ENCODE measurements at places on chromosomes 12 and 14.

- no peak for DNase-seq
Observed at GRCh38 chr14:71586131-71586897, 345.9 kb upstream of the RGS6 start.

- no peak for DNase-seq
Observed at GRCh38 chr12:43880547-43880946, 44.7 kb downstream of the TMEM117 start.

- no peak for DNase-seq
Observed at GRCh38 chr14:100142073-100143040, 17.1 kb downstream of the DEGS2 start.

- no peak for DNase-seq
Observed at GRCh38 chr12:105968025-105968424, 170.7 kb downstream of the NUAK1 start.

- DNase-seq: peak; percentile 23
Observed at GRCh38 chr12:116319233-116319897, 41.9 kb upstream of the MED13L start.

GRCh38 chr14:60300019-60300418 lies 51.0 kb downstream of the PPM1A start:
- DNase-seq: no peak

DNA sequence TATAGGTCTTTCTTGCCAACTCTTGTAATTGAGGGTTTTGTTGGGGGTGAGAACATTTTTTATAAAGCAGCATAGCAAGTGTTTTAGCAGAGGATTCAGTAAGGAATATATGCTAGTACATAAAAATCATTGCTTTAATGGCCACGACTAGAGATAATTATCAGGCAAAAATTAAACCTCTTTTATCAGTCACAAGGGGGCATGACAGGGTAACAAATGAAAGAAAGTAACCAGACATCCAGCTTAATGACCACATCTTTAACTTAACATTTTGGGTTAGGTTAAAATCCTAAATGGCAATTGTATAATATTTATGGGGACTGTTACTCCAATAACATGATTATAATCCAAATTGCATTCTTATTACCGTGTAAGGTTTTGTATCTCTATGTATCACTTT lies 119.6 kb downstream of the LRRIQ1 start:
- DNase-seq: peak; percentile 48

GRCh38 chr12:4012977-4013968 lies 140.1 kb upstream of the PARP11 start:
- DNase-seq: no peak

- DNase-seq: peak; percentile 50
Observed at GRCh38 chr14:106210650-106211049, 684.3 kb downstream of the TMEM121 start.

DNA sequence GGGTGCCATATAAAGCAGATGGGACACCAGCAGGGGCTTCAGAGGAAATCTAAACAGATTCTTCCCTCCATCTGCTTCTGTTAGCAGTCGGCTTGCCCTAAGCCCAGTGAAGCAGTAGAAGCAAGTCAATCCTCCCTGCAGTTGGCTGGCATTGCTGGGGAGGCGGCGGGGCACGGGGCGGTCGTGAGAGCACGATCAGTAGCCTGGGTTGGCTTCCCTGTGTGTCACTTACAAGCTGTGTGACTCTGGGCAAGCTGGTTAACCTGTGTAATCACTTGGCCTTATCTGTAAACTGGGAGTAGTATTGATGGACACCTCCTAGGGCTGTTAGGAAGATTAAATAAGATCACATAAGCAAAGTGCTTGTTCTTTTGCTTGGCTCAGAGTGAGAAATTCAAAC lies 19.4 kb downstream of the MYRFL start:
- no peak for DNase-seq

DNA sequence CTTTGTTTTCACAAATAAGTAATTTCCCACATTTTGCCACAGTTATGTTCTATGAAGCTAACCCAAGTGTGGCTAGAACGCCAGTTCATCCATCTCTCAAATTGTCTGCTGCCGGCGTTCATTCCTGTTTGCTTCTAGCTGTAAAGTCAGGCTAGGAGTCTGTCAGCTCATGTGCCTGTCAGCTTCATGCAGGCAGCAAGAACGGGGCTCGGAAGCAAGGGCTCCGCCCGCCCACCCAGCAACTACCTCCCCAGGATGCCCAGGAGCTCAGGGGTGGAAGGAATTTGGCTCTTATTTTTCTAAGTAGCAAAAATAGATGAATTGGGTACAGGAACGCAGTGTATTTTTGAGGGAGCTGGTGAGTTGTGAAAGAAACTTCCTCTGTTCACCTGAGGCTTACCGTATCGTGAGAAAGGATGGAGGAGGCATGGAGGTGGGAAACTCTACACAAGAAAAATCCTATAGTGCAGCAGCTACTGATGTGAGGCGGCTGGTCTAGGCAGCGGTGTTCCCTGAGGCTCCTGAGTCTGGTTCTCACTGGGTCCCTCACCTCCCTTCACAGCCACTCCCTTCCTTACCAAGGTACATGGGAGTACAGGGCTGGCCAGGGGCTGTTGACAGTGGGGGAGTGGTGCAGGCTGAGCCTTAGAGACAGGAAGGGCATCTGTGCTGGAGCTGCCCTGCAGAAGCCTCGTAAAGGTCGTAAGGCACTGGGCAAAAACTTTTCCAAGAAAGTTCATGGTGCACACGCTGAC lies 54.5 kb upstream of the AMN start:
- DNase-seq: no peak

DNA sequence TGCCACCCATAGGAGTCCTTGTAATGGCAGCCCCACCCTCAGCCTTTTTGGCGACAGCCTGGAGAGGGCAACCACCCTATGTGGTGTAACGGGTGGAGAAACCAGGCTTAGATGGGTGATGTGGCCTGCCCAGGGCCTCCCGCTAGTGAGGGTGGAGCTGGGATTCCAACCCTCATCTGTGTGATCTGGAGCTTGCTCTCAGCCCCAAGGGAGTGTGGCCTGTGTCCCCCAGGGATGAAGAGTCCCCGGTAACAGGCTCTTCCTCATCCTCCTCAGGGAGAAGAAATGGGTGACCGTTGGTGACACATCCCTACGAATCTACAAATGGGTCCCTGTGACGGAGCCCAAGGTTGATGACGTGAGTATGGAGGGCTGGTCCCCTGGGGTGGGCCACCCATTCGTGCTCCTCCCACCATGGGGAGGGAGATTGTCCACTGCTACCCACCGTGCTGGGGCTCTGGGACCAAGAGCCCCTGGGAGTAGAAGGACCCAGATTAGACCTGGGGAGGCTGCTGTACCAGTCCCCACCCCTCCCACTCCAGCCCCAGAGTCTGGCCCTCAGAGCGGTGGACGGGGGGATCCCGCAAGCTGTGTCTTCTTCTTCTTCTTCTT lies 8.8 kb downstream of the BCL7A start:
- no peak for DNase-seq

- no peak for DNase-seq
Observed at GRCh38 chr14:50109342-50109741, 7.0 kb downstream of the VCPKMT start.

- DNase-seq: no peak
Observed at GRCh38 chr12:105228494-105228893, 7.5 kb downstream of the APPL2 start.

DNA sequence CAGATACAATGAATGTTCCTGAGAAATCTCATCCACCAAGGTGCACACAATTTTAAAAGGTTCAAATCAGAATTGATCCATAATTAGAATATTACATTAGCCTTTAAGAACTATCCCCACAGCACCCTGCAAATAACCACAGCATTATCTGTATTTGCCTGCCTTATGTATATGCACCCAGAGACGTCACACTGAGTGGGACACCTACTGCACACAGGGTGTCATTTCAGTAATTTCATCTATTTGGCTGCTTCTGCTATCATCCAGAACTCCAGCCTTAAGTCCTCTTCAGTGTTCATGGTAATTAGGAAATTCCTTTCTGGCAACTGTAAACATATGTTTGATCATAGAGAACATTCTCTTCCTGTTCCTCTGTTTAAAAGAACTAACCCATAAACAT lies 298.4 kb downstream of the SYT1 start:
- DNase-seq: no peak

DNA sequence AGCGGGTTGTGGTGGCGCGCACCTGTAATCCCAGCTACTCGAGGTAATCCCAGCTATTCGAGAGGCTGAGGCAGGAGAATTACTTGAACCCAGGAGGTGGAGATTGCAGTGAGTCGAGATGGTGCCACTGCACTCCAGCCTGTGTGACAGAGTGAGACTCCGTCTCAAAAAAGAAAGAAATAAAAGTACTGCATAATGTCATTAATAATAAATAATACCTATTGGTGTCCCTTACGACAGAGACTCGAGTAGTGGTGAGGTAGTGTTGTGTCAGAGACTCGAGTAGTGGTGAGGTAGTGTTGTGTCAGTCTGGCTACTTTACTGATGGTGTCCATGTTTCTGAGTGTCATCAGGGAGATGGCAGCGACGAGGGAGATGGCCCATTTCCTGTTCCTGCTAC lies 1.3 kb downstream of the GLS2 start:
- DNase-seq: no peak

- DNase-seq: no peak
Observed at GRCh38 chr14:54775486-54776140, 127.0 kb downstream of the GCH1 start.

DNA sequence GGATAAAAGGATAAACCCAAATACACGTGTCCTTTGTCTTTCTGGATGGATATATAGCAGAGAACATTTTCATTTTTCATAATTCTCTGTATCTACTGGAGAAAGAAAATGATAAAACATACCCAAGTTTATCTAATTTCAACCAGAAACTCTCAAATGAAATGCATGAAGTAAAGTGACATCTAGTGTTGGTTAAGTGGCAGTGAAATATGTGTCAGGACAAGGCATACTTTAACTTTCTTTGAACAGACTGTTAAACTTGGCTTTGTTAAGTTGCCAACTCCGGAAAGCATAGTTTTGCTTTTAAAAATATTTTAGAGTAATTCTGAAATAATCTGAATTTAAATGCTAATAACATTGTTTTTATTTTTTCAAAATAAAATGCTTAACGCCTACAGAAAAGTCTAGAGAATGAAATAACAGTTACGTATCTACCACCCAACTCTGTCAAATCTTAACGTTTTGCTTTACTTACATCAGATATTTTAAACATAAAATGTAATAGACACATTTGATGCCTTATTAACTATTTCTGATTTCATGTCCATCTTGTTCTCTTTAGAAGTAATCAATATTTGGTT lies 25.2 kb upstream of the NTN4 start:
- peak; percentile 70 for DNase-seq

DNA sequence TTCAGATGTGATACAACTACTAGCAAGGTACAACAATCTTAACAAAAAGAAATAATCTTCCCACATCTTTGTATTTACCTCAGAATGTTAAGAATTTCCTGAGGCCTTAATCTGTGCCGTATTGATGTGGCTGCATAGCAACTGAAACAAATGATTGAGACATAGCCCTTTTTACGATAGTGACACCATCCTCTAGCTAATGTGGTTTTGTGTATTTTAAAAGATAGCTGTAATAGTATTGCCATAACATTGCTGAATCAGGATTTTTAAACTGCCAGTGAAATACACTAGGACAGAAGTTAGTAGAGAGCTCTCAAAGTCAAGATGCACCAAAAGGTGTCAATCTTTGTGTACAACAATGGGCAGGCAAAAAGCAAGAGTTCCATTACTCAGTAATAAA lies 11.9 kb downstream of the NPAS3 start:
- no peak for DNase-seq

DNA sequence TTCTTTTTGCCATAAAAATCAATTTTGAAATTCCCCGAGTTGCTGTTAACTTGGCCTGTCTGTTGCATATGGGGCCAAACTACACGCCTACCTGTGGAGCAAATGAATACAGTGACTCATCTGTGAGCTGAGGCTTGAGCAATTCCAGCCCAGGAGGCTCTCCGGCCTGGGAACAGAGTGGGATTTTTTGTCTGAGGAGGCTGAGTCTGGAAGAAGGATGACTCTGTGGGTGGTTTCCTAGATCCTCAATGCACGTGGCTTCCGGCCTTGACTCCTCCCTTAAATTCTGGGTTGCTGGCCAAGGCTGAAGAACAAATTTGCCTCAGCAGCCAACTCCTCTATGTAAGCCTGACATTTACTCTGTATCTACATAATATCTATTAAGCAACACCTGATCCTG lies 124.1 kb downstream of the SSPN start:
- no peak for DNase-seq

GRCh38 chr12:54349036-54349435 lies 15.2 kb downstream of the GPR84 start:
- no peak for DNase-seq

GRCh38 chr12:73678335-73678734 lies 859.3 kb upstream of the ATXN7L3B start:
- DNase-seq: no peak

- no peak for DNase-seq
Observed at GRCh38 chr12:40701756-40702155, 9.5 kb downstream of the CNTN1 start.

DNA sequence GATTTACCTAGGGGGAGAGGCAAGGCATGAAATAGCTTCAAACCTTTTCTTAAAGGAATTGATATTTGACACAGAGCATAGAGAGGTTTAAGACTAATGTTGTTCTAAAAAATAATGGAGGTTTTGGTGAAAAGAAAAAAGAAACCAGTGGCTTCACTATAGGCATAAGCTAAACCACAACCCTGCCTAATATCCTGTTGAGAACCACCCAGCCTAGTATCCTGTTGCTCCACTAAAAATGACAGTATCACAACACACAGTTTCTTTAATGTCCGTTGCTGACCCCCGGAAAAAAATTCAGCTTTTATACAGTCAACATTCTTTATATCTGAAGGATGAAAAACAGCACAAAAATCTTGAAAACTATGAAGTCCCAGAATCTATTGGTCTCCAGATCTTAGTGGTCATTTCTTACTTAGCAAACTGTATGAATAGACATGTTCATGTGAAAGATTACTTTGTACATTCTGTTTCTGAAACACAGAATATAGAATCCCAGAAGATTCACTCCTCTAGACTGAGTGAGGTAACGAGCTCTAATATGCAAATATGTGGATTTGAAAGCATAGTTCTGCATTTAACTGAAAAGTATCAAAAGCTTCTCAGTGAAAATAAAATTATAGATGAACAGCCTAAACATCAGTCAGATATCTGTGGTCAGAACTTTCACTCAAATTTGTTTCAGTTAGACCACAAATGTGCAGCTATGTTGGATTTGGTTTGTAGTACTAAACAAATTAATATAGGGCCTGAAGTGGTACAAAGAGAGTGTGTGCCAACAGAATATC lies 40.5 kb downstream of the GALC start:
- peak; percentile 28 for DNase-seq

DNA sequence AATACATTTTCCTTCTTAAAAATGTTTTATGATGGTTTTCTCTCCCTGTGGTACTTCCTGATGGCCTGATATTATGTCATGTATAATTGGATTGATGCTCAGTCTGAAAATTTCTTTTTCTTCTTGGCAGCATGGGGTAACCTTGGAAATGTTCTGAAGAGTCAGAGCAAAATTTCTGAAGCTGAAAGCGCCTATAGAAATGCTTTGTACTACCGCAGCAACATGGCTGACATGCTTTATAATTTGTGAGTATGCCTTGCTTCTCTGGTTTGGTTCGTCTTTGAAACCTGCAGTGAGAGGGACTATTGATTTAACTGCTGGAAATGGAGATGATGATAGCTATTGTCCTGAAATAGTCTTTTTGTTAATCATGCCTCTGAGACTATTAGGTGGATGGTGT lies 243.6 kb downstream of the TMTC2 start:
- no peak for DNase-seq

GRCh38 chr12:87491089-87491488 lies 538.1 kb downstream of the C12orf50 start:
- DNase-seq: no peak

GRCh38 chr12:89494411-89495231 lies 30.0 kb downstream of the GALNT4 start:
- no peak for DNase-seq

Measured in Kasumi-1 (cell line).